Activated CD8-positive, alpha-beta T cell treated with anti-CD3 and anti-CD28 coated beads, Interleukin-2, amount 10 ng/mL, durations not matched to agents 7 days and 5 days (primary cell): ENCODE measurements at places on chromosomes 16 and 17.

- DNase-seq = no peak
Observed at GRCh38 chr17:76696763-76697701, 13.7 kb downstream of the MXRA7 start.

GRCh38 chr17:77281122-77281903, 140.5 kb downstream of the SEC14L1 start:
- DNase-seq = peak; percentile 60

GRCh38 chr17:82590881-82591539, 57.2 kb downstream of the WDR45B start:
- no peak for DNase-seq

DNA sequence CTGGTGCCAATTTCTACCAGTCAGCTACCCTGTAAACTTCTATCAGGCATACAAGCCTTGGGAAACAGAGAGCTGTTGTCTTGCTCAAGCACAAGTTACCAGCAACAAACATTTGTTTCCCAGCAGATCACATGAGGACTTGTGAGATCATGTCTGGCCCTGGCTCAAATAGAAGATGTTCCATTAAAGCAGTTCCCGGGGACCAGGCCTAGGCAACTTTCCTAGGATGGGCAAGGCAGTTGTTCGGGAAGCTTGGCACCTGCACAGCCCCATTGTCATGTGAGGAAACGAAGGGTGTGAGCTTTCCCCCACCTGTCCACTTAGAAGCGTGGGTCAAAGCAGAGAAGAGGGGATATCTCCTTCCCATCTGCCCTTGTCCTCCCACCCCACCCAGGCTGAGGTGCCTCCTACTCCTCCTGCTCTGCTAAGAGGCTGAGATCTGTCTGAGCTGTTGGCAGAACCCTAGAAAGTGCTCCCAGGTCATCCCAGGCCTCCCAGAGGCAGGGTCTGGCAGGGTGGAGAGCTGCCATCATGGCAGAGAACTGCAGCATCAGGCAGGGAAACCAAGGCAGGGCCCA, 11.2 kb upstream of the SLC47A2 start:
- DNase-seq = no peak

- peak; percentile 91 for DNase-seq
Observed at GRCh38 chr17:8220783-8221662, 10.6 kb upstream of the AURKB start.

- DNase-seq = no peak
Observed at GRCh38 chr16:17037499-17037898, 433.3 kb downstream of the XYLT1 start.

DNA sequence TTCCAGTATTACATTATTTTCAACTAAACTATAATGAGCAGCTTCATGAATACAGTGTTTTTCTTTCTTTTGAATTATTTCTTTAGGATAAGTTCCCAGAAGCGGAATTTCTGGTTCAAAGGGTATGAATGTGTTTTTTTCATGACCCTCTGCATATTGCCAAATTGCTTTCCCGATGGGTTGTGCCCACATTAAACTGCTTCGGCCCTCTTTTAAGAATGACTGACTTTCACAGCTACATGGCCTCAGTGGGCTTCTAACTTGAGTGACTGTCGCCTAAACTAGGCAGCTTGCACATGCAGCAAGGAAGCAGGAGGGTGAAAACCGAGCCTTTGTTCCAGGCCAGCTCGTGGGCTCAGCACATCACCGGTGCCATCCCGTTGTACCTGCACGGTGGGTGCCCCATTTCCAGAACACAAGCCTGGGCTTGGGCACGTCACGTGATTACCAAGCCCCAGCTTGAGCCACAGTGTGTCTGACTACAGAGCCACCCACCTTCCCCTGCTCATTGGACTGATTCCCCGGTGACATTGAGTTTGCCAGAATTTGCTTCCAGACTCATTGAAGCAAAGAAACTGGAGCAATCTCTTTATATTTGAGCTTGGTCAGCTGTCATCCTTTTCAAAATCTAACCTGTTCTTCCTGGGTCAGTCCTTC, 112.8 kb downstream of the CLEC16A start:
- DNase-seq = no peak

- no peak for DNase-seq
Observed at GRCh38 chr16:27327586-27327915, 13.8 kb downstream of the IL4R start.

GRCh38 chr17:79810130-79811010, 13.5 kb upstream of the CBX8 start:
- peak; percentile 85 for DNase-seq

GRCh38 chr16:27526180-27526579, 23.5 kb downstream of the GTF3C1 start:
- DNase-seq = no peak

DNA sequence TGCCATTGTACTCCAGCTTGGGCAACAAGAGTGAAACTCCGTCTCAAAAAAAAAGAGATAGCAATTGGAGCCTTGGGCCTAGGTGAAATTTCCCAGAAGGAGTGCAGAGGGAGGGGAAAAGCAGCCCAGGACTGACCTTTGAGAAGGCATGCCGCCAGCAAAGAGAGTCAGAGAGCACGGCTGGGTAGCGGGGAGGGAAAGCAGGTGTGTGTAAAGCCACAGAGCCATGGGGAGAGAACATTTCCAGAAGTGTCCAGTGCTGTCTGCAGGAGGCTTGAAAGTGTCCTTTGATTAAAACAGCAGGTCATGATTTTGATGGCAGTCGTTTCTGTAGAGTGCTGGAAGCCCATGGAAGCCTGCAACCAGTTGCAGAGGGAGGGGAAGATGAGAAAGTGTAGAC, 8.1 kb downstream of the C16orf54 start:
- DNase-seq = no peak

DNA sequence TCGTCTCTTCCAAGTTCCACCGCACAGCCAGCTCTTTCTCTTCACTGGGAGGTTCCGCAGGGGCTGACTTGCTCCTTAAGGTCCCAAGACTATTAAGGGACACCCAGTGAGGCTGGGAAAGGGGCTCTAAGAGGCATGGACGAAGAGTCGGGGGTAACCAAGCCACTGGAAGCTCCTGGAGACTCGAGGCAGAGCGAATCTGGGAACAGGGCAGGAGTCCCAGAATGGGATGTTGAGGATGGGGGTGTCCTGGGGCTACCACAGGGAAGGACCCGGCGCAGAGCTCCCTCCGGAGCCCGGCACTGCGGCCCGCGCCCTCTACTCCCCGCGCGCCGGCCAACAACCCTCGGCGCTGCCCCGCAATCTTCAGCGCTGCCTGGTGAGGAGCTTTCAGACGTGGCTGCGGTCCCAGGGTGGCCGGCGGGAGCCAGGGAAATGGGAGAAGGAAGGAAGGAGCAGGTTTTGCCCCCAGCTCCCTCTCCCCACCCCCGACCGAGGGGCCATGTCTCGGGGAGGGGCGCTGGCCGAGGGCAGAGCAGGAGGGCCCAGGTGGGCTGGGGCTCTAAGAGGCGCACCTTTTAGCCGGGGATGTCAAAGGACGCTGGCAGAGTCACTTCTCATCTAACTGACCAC, 581 bp downstream of the CHST5 start:
- DNase-seq = no peak

DNA sequence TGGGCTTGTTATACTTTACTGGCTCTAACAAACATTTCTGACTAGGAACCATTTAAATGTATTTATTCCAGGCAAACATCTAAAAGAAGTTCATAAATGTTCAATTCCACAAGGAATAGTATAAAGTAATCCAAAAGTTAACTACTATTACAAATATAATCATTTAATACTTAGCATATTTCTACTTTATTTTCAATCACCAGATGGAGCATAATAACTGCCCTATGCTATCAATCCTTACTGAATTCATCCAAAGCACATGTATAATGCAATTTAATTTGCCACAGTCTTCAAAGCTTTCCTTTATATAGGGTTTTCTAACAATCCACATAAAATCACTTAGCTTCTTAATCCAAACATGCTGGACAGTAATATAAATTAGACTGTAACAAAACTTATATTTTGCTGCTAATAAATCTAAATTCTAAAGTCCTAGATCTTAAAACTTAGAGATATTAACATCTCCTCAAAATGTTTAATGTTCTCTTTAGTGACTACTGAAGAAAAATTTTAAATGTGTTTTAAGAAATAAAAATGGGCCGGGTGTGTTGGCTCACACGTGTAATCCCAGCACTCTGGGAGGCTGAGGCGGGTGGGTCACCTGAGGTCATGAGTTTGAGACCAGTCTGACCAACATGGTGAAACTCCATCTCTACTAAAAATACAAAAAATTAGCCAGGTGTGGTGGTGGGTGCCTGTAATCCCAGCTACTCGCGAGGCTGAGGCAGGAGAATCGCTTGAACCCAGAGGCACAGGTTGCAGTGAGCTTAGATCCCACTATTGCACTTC, 5.9 kb downstream of the MEIOB start:
- DNase-seq = no peak

DNA sequence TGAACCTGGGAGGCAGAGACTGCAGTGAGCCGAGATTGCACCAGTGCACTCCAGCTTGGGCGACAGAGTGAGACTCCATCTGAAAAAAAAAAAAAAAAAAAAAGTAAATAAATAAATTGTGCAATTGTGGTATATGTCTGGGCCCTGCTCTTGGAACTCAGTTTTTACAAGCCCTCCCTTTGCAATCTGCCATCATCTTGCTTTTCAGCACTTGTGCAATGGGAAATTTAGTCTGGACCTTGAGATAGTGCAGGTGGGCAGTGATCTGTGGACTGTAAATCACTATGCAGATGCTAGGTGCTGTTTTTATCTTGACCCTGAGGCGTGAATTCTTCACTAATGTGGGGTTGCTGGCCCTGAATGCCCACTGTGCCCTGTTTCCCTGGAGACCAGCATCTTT, 6.5 kb upstream of the RAP1GAP2 start:
- DNase-seq = no peak

DNA sequence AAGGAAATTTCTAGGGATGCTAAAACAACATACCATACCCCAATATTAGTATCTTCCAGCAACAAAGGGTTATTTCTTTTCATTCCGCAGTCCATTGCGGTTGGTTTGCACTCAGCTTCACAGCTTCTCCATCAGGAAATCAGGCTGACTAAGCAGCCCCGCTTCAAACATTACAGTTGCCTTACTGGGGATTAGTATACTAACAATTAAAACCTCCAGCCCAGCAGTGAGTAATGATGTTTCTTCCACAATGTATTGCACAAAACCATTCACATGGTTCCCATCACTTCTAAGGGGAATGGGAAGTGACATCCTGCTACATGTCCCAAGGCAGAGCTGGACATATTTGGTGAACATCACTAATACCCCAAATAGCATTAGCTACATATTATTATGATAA, 1384.9 kb downstream of the CDH8 start:
- DNase-seq = no peak

GRCh38 chr16:21713549-21714368, 50.0 kb downstream of the OTOA start:
- DNase-seq = no peak

- no peak for DNase-seq
Observed at GRCh38 chr17:15265131-15265530, at the start of gene PMP22. TSS of gene PMP22 (minus strand) at chr17:15265326. CDS start at chr17:15260727, 4,599 bp downstream.

DNA sequence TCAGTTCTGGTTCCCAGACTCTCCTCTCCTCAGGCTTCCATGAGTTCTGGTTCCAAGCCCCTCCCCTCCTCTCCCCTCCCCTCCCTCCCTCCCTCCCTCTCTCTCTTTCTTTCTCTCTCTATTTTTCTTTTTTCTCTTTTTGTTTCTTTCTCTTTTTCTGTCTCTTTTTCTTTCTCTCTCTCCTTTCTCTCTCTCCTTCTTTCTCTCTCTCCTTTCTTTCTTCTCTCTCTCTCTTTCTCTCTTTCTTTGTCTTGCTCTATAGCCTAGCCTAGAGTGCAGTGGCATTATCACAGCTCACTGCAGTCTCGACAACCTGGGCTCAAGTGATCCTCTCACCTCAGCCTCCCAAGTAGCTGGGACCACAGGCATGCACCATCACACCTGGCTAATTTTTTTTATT, 796 bp upstream of the CES3 start:
- DNase-seq = no peak

GRCh38 chr17:18230288-18231141, 5.1 kb downstream of the LLGL1 start:
- no peak for DNase-seq

DNA sequence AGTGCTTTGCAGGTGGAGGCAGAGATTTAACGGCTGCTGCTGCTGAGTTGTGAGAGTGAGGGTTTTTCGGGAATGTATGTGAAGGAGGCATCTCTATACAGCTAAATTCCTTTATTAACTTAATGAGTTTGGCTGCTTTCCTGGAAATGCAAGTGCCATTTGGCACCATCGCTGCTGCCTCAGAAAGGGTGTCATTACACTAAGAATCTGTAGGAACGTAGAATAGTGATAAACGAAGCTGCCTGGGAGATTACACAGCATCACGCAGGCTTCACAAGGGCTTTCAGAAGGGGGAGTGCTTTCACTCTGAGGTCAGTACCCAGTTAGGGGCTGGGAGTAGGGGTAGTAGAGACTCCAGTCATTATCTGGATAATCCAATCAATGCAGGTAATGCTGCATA, 14.1 kb upstream of the NLRP1 start:
- no peak for DNase-seq

- peak; percentile 68 for DNase-seq
Observed at GRCh38 chr17:82302991-82303943, 14.1 kb downstream of the CD7 start.

DNA sequence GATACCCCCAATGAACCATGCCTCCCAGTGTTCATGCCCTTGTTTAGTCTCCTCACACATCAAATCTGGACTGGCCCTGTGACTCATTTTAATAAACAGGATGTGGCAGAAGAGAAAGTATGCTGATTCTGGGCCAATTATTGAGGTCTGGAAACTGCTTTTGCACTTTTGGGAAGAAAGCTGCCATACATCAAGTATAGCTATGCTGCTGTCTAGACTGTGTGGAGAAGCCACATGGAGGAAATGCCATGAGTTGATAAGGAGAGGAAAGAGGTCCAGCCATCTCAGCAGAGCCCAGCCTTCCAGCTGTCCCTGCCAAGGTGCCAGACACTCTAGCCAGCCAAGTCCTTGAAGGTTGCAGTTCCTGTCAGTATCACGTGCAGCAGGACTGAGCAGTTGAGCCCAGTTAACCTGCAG, 16.7 kb downstream of the RPRML start:
- DNase-seq = no peak

DNA sequence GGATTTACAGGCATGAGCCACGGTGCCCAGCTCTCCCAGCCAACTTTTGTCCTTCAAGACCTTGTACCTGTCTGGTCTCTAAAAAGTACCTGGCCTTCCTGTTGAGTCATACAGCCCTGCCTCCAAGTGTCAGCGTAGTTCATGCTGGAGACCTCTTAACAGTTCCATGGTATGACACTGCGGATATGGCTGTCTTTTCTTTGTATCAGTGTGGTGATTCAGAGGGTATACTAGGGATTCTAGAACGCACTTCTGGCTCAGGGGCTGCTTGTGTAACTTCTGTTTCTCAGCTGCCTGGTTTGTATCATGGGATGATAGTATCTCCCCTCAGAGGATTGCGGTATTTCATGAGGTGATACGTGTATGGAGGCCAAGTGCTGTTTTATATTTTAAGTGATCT, 2.0 kb upstream of the TMEM11 start:
- no peak for DNase-seq

DNA sequence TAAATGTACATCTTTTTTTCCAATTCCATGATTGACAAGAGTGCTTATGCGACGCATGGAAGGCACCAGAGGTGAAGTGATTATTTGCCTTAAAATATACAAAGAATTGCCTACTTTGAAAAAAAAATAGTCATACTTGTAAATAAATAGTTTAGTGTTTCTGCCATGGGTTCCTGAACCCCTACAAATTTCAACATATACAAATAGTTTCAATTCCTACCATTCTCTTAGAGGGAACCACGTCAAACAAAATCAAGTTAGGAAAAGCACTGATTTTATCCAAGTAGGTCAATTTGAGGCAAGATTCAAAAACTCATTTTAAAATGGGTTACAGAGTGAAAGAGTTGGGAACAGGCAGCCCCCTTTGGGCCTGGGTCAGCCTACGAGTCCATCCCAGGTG, 11.7 kb downstream of the CMTM3 start:
- DNase-seq = no peak
